Fibroblast of mammary gland (primary cell): ENCODE measurements at places on chromosomes 5 and 9.

DNA sequence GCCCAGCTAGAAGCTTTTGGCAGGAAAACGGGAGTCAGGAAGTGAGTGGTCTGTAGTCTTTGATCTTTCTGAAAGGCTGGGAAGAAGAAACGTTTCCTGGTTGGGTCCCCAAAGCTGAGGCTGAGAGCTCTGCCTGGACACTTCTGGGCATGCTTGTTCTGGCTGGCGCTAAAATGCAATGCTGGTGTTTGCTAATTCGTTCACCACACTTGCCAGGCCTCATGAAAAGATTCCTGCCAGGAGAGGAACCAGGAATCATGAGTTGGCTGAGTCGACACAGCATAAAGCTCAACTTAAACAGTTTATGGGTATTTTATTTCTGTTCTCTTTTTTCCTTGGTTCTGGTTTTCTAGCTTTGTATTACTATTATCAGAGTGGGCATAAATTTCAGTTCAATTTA, 10.7 kb upstream of the PTGR1 start:
- DNase-seq: no peak

GRCh38 chr9:18595597-18595996, 121.6 kb downstream of the ADAMTSL1 start:
- DNase-seq: peak; percentile 10

DNA sequence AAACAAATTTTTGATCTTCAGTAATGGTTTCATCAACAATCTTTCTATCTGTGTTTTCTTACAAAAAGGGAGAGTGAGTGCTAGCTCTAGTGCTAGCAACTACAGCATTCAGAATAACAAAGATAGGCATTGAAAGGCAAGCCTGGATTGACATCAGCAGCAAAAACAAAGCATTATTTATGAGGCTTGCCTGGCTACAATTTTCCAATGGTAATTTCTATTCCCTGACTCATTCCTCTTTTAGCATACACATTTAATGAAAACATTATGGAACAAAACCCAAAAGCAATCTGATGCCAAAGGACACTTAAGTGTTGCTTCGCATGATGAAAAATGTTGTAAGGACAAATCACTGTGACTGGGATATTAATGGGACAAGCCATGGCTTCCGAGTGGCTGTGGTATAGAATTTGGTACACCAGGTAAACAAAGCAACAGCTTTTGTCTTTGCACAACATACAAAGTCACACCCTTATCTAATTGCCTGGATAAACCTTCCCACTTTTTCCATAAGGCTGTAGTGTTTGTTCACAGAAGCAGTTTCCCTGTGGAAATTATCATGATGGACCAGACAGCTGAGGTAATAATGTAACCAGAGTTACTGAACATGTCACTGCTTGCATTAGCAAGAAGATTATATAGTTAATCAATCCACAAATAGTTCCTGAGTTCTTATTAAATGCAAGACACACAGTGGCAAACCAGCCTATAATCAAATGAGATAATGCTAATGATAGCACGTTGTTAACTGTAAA, 179.8 kb upstream of the EDIL3 start:
- DNase-seq: peak; percentile 71

DNA sequence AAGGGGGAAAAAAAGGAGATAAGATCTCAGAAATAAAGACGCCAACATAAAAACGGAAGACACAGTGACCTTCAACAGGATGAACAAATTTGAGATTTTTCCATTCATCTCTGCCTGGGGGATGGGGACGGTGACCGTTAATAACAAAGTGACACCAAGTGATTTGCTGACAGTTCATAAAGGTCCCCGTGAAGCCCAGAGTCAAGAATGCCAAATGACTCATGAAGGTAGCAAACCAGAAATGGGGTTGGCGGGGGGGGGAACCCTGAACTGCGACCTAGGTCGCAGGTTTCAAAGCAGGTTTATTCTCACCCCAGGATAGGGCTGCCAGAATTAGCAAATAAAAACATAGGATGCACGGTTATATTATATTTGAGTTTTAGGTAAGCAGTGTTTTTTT, 21.1 kb upstream of the SHB start:
- no peak for DNase-seq
